Motor neuron (in vitro differentiated cells): ENCODE measurements at places on chromosomes 11 and 22.

GRCh38 chr11:9711454-9712307, 47.8 kb downstream of the SWAP70 start:
- ATAC-seq = no peak

DNA sequence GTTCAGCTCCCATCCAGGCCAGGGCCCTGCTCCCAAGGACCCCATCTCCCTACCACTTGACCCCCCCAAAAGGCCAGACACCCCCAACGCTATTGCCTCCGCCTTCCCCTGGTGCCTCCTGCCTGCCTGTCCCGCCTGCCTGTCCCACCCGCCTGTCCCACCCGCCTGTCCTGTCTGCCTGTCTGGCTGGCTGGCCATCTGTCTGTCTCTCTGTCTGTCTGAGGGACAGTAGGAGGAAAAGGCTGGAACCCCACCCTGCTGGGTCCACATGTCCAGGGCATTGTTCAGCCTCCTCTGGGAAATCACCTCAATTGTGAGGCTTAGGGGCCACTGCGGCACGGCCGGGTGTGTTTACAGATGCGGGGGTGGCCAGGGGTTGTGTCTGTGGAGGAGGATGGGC, 25.3 kb upstream of the CBX7 start:
- no peak for ATAC-seq

DNA sequence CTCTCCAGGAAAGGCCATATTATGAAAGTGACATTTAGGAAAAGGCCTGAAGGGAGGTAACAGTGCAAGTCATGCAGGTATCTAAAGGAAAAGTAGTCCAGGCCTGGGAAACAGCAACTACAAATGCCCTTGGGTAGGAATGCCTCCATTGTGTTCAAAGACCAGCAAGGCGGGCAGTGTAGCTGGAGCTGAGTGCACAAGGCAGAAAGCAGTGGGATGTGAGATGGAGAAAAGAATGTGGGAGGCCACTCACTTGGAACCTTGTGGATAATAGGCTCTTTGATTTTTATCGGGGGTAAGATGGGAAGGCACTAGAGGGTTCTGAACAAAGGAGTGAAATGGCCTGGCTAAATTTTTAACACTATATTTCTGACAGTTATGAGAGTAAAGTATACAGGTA, 188.6 kb downstream of the PGR start:
- no peak for ATAC-seq

GRCh38 chr22:16970446-16970845, 37.6 kb downstream of the GAB4 start:
- ATAC-seq = no peak

- ATAC-seq = no peak
These were observed 2.7 kb downstream of the HBG1 start for GRCh38 chr11:5246772-5247471.
